ENCODE measurements at places on chromosomes 16 and 17. TPM values are rescaled to one million over a fixed set of nuclear protein-coding genes. Genes with fewer than 3 reads are reported as not detected.

Gene TSNAXIP1
- 0.24 TPM for total RNA-seq

Gene CDH8
- total RNA-seq = 4.3 TPM

Gene SLX4
- total RNA-seq = 4.8 TPM

Gene SCNN1G
- total RNA-seq = 0.48 TPM

Gene FOXC2
- total RNA-seq = 1.2 TPM

Gene PSMD7
- 46.2 TPM for total RNA-seq

Gene CDH11
- total RNA-seq = 419 TPM

Gene SLFN14
- 4.8 TPM for total RNA-seq

Gene CCL5
- total RNA-seq = not detected

Gene RCVRN
- total RNA-seq = 1.9 TPM

Gene MYO15B
- total RNA-seq = 81.4 TPM

Gene SOX8
- 5.8 TPM for total RNA-seq

Gene TPSAB1
- 8.9 TPM for total RNA-seq
